Lung (tissue), 17 donors: ENCODE measurements at places on chromosomes 4 and X.

GRCh38 chr4:880684-881405 lies 51.3 kb downstream of the GAK start:
- no peak for DNase-seq

GRCh38 chrX:104742355-104742754 lies 176.4 kb downstream of the IL1RAPL2 start:
- DNase-seq = no peak

DNA sequence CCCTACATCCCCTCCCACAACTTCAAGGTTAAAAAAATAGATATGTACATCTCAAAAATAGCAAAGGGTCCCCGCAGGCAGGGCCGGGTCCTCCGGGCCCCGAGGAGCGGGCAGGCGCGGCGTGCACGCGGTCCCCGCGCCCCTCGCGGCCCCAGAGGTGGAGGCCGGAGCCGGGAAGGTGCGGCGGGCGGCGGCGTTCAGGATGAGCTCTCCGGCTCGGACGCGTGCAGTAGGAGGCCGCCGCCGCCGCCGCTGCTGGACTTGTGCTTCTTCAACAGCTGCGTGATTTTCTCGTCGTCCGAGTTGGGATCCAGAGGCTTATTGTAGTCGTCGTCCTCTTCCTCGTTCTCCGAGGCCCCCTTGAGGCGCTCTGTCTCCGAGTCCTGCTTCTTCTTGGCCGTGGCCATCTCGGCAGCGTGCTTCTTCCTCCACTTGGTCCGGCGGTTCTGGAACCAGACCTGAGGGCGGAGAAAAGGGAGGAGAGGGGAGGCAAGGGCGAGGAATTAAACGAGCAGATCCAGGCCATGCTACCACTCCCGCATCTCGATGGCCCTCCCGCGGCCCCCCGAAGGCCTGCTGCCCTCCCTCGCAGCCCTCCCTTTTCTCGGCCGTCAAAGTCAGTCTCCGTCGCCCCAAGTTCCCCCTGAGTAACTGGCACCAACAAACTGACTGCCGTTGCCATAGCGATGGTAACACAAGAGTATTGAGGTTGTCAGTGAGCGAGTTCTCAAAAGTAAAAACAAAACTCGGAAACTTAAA lies 5.8 kb downstream of the NKX6-1 start:
- peak; percentile 82 for DNase-seq

GRCh38 chrX:67717571-67717970 lies 173.8 kb downstream of the AR start:
- peak; percentile 48 for DNase-seq

DNA sequence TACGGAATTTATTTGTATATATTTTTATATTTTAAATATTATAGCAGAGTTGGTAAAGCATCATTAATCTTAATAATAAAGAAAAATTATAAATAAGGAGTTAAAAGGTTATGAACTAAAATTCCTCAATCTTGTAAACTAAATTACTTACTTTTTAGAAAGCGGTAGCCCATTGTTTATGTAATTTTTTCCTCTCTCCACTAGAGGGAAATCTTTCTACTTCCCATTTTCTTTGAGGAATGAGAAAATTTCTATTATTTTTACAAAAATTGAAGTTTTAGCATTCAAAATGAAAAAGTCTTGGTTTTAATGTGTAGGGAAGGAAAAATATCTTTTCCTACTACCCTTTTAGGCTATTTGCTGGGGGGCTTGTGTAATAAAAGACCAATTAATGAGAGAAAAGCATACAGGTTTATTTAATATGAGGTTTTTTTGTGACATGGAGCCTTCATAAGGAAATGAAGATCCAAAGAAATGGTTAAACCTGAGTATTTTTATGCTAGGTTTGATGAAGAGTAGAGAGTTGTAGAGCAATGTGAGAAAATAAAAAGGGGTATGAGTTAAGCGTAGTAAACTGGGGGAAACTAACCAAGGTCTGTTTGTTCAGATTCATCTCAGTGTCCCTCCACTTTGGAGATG lies 68.7 kb upstream of the ADAD1 start:
- peak; percentile 27 for DNase-seq
